ENCODE measurements at places on chromosomes 5 and 9.

DNA sequence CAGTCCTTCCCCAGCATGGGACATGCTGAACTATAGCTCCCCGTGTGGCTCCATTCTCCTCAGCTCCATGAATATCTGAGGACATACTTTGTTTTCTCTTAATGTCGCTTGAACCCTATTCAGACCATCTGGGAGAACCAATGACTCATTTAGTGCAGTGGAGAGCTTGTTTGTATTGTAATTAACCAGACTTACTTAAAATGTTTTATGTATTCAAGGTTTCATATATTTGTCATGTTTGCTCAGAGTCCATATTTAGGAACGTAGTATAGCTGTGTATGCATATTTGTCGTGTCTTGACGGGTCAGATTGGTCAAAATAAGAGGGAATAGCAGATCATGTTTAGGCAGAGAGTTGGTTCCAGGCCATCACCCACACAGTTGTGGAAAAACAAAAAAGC is 150.1 kb upstream of the NTRK2 start:
- no peak for DNase-seq

- DNase-seq, result no peak
These were observed 322.1 kb downstream of the MED10 start for GRCh38 chr5:6056280-6056679.

DNA sequence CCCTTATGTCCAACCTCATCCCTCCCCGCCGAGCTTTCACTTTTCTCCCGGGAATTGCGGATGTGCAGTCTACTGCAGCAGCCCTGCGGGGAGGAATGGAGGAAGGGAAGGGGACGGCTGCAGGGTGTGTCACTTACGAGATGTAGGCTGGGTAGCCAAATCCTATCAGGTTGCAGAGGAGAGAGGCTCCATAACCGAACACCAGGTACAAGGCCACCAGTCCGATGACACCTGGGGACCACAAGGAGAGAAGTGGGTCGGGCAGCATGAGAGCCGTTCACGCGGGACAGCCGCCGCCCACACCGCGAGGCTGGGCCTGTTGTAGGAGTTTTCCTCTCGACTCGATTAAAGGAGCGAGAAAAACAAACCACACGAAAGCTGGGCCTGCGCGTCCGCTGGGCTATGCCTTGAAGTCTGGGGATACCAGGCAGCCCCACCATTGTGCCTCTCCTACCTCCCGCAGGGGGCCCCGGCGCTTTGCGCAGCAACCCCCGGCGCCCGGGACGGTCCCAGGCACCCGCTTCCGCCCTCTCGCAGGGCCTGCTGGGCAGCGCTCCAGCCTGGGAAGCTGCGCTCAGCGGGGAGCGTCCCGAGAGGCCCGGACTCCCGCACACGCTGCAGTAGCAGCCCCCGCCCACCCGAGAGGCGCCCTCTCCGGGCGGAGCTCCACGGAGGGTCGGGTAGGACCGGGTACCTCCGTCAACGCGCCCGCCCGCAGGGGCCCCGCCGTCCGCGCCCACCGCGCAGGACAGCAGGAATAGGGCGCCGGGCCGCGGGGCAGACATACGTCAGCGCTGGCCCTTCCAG is 798 bp downstream of the REEP5 start:
- peak; percentile 65 for DNase-seq

- no peak for DNase-seq
These were observed 93.3 kb upstream of the MAP1B start for GRCh38 chr5:72013766-72014624.

- DNase-seq, result no peak
These were observed 177.8 kb upstream of the ADCY2 start for GRCh38 chr5:7218141-7218540.

GRCh38 chr5:66540078-66540477 is 56.1 kb upstream of the MAST4 start:
- DNase-seq, result no peak

- no peak for DNase-seq
These were observed 49.0 kb upstream of the FOXE1 start for GRCh38 chr9:97804059-97804365.

DNA sequence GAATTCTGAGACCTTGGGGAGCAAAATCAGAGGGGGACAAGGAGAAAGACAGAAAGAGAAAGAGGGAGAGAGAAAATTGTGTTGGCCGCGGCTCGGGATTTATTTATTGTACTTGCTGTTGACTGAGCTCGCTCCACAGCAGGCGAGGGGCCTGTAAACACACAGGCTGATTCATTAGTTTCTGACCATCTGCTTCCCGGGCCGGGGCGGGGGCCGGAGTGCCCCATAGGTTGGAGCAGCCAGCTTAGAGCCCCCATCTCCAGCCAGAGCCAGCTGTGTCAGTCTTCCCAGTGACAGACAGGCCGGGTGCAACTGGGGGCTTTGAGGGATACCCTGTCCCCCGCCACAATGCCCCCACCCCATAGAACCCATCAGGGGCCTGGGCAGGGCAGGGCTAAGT is 30.9 kb downstream of the NTNG2 start:
- no peak for DNase-seq

GRCh38 chr5:5430136-5430535 is 7.7 kb downstream of the ICE1 start:
- DNase-seq, result no peak

Measured in GM12865 (cell line).